ENCODE measurements at places on chromosomes 5 and 9. TPM values are rescaled to one million over a fixed set of nuclear protein-coding genes. Genes with fewer than 3 reads are reported as not detected.

TBC1D2 gene
- total RNA-seq, result 60.8 TPM

SPAAR gene
- 1.9 TPM for total RNA-seq

FOXI1 gene
- not detected for total RNA-seq

GRCh38 chr9:15529566-15530324 lies 19.0 kb upstream of the PSIP1 start:
- no peak for DNase-seq

GRCh38 chr5:171428809-171429542 lies 9.5 kb downstream of the FGF18 start:
- DNase-seq, result no peak

DNA sequence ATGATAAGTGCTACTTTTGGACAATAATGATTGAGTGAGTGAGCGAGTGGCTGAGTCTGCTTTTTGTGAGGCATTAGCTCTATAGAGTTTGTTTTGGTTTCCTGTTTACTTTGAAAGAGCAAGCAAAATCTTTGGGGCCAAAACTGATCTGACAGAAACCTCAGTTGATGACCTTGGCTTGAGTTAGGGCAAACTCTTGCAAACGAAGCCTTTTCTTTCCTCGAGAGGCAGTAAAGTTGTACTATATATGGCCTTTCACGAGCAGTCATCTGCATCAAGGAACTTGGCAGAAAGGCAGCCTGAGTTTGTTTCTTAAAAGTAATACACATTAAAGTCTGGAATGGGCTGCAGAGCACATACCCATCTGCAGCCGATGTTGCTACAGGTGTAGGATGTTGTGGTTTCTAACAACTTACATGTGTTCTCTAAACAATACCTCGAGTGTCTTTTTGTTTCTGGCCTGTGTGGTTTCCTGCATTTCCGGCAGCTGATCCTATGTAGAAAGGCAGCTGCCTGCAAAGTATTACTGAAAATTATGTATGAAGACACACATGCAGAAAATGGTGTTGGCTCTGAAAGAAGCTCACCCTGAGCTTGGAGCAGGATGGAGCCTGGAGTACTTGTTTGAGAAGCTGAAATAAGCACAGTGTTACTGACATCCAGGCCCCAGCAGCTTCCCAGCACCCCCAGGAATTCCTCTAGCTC lies 60.8 kb downstream of the FOXD1 start:
- DNase-seq, result no peak

DNA sequence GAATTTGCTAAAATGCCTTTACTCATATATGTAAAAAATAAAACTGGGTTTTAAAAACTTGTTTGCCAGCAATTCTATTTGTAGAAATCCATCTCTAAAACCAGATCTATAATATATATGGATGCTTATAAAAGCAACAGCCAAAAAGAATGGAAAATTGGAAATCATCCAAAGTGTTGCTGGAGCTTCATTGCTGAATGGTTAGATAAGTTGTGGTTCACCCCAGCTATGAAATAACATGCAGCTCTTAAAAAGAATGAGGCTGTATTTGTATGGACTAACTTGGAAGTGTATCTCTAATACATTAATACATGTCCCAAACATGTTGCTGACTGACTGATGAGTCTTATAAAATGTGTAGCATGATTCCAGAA lies 76.2 kb downstream of the STK10 start:
- no peak for DNase-seq

DNA sequence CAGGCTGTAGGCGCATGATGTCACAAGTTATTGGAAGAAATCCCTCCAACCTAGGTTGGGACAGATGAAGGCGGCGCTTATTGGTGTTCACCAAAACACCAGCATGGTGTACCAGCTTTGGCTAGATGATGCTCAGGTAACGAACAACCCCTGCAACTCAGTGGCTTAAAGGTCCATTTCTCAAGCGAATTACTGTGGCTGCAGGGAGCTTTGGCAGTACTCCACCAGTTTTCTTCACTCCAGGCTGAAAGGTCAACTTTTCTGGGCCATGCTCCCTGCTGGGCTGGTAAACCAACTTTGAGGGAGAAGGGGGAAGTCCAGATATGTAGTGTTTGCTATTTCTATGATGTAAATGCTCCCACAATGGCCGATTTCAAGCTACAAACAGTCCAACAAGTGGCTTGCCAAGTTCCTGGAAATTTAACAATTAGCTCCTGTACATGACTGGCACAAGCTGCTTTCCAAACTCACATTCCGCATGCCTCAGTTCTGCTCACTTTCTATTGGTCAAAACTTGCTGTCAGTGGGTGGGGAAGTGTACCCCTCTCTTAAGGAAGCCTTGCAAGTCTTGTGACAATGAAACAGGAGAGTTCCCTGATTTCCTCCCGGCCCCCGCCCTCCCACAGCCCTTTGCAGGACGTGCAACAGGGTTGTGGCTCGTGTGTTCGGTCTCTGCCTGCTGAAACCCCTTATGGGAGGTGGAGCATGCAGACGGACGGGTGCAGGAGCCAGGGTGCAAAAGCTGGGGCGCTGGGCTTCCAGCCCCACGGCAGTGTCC lies 588 bp upstream of the ZBED3 start:
- DNase-seq, result no peak

DNA sequence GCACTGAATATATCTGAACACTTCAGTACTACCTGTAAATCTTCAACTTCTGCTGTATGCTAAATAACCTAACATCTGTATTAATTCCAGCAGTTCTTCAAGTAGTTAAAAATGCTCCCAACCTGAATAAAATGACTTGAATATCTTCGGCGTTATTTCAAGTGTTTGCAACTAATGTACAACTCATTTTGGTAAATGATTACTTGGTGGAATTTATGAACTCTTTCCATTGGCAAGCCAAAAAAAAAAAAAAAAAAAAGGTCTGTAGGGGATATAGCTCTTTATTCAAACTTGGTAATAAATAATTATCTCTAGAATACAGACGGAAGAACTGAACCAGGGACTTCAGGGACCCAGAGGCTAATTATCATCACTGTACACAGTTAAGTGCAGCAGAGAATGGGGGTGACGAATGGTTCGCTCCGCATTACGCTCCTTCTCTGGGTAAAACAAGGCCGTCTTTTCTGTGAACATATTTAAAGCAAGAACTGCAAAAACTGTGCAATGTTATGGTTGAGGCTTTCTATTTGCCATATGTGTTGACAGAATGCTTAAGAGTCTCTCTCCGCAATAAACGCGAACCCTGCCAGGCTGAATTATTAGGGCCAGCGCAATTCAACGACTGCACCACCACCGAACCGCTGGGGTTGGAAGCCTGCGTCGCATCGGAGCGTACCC lies 1.9 kb upstream of the ERBIN start:
- DNase-seq, result no peak

GRCh38 chr9:95047452-95048224 lies 269.9 kb downstream of the FANCC start:
- no peak for DNase-seq

GRCh38 chr5:169350016-169350415 lies 49.1 kb upstream of the SLIT3 start:
- DNase-seq, result no peak

GRCh38 chr5:171107669-171108068 lies 201.4 kb upstream of the TLX3 start:
- no peak for DNase-seq

- DNase-seq, result no peak
These were observed at the start of gene CSF2 for GRCh38 chr5:132073231-132074013. CSF2 (plus strand) TSS chr5:132073789; CDS start chr5:132073824, 35 bp downstream.

Data from ureter (tissue), 1 donor.